ENCODE measurements at places on chromosomes 12 and 14.
A peak's percentile ranks its signal among the peaks of the same experiment; 100 is the strongest.

DNA sequence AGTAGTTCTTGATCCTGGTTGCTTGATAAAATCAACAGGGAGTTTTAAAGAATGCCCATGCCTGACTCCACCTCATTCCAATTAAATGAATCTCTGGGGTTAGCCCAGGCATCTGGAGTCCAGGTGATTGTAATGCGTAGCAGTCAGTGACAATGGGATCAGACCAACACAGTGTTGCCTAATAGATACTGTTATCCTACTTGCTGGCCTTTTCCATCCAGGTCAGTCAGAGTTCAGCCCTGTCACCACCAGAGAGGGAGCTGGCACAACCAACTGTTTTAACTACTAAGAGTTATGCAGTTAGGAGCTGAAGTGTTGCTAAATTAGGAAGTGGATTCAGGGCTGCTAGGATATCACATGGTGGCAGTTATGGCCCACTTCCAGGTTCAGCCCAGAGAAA is 107.1 kb downstream of the GPR135 start:
- DNase-seq, result no peak

GRCh38 chr12:108884116-108885012 is 4.5 kb downstream of the DAO start:
- DNase-seq, result peak; percentile 44

- DNase-seq, result no peak
Measured at GRCh38 chr12:7169951-7170350, 19.5 kb upstream of the PEX5 start.

DNA sequence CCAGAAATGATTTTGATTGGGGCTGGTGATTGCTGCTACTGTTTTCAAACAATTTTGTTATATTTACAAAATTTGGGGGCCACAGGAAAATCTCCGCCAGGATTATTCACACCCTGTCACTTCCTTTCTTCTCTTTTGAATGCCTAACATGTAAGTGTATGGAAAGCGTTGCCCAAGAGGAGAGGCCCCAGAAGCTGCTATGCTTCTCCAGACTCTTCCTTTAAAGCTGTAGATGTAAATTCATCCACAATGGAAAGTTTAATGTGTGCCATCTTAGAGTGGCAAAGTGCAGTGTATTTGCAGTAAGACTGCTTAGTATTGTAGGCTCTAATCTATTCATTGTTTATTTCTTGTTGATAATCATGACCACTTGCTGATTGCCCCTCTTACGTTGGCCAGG is 136.7 kb upstream of the LRIG3 start:
- no peak for DNase-seq

DNA sequence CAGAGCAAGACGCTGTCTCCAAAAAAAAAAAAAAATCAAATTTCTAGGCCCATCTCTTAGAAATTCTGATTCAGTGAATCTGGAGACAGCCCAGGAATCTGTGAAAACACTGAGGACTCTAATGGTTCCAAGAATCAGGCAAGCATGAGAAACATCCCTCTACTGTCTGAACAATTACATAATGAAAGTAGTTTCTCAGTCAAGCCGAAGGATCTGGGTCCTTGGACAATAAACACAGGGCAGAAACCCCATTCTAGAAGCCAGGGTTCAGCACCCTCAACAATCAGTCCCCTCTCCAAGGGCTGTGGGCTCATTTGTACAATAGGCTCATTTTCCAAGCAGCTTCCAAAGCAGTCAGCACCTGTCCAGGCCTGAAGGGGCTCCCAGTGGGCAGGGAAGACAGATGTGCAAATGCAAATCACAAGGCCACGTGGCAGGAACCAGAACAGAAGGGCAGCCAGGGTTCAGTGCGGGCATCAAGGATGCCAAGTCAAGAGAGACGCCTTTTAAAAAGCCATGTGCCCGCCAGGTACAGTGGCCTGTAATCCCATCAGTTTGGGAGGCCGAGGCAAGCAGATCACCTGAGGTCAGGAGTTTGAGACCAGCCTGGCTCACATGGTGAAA is 96.1 kb downstream of the KSR2 start:
- no peak for DNase-seq

GRCh38 chr14:68733086-68733914 is 59.6 kb downstream of the ZFP36L1 start:
- no peak for DNase-seq

DNA sequence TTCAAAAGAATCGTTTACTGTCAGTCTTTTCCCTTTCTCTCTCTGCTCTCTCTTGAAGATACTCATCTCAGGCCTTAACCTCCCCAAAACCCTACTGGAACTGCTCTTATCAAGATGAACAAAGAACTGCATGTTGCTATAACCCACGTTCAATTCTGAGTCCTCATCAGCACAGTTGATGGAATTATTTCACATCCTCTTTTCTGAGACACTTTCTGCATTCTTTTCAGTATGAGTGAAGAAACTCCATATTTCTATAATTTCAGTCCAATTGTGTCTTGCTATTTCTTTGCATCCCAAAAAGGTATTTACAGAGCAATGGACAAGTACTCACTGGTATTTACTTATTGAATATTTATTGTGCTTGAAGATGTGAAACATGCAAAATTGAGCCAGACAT is 160.1 kb upstream of the CPNE8 start:
- no peak for DNase-seq

DNA sequence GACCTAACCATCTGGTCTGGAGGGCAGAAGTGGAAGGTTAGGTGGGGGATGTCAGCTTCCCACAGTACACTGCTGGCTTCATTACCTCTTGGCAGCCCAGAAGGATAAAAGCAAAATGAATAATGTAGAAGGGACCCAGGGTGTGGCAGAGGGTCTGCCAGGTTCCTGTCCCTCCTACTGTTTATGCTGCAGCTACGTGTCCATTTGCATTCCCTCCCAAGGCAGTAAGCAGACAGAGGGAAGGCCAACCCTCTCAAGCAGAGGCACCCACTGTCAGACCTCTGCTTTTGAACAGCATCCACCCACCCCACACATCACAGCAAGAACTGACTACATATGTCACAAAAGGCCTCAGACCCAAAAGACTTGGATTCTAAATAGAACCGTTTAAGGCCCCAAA is 19.4 kb downstream of the MAX start:
- no peak for DNase-seq

DNA sequence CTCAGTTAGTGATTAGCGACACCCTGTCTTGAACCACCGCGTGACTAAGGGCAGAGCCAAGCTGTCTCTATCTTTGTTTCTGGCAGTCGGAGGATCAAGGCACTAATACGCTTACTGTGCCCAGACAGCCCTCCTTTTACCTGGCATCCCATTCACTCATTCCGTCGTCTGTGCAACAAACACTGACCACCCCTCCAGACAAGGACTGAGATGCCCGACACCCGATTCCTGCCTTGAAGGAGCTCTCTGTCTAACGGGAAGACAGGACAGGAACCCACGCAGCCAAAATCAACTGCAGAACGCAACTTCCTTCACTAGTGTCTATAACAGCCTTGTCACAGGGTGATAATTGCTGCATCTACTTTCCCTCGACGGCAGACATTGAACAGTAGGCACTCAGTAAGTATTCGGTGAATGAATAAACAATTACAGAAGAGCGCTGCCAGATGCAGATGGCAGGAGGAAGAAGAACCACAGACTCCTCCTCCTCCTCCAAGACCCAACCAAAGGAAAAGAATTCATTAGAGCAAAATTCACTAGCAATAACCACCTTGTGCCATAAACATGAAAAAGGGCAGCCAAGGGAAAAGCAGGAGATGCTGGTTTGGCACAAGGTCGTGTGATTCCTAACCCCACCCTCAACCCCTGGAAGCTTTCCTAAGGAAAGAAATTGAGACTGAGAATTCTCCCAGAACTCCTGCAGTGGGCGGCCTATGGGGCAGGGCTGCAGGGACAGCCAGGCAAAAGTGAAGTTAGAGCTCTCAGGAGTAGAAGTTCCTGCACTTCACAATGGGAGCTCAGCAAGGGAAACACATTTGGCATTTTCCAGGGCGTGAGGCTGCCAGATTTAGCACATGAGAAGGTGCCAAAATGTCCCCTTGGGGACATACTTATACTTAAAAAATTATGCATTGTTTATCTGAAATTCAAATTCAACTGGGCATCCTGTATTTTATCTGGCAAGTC is 186.6 kb upstream of the DIO3 start:
- no peak for DNase-seq

DNA sequence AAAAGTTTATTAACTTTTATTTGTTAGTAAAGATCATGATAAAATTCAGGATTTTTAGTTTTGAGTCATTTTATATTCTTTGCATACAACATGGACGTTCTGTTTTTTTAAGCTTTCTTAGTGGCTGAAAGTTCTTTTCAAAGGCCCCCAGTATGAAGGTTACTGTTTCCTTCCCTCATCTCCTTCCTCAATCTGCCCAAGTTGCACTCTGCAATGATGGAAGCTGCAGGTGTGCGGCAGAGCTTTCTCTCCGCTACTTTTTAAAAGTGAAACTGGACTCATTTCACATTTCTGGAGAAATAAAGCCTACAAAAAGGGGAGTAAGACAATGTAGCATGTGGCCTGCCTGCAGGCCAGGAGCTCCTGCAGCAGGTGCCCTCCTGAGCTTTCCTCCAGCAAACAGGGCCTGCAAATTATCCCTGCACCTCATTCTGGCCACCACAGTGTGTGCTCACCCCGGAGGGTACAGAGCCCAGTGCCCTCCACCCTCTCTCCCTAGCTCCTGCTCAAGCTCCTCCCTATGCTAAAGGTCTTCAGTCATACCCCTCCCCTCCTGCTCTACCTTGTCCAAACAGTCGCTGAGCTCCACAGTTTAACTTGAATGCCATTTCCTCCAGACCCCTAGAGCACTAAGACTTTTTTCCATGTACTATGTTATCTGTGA is 78.9 kb downstream of the SETD3 start:
- DNase-seq, result no peak

DNA sequence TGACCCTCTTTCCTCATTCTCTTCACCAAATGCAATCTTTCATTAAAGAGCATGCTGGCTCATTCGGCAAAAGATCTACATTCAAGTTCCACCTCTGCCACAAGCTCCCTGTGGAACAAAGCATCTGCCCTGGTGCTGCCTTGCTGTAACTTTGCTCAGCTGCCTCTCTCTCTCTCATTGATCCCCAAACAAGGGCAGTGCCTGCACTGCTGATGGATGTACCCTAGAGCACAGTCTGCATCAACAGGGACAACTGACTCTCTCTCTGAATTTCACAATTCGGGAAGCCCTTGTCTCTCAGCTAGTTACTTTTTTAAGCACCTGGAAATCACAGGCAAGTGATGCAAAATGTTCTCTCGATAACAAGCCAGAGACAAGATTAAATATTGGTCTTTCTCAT is 174.0 kb upstream of the DIO2 start:
- DNase-seq, result no peak

DNA sequence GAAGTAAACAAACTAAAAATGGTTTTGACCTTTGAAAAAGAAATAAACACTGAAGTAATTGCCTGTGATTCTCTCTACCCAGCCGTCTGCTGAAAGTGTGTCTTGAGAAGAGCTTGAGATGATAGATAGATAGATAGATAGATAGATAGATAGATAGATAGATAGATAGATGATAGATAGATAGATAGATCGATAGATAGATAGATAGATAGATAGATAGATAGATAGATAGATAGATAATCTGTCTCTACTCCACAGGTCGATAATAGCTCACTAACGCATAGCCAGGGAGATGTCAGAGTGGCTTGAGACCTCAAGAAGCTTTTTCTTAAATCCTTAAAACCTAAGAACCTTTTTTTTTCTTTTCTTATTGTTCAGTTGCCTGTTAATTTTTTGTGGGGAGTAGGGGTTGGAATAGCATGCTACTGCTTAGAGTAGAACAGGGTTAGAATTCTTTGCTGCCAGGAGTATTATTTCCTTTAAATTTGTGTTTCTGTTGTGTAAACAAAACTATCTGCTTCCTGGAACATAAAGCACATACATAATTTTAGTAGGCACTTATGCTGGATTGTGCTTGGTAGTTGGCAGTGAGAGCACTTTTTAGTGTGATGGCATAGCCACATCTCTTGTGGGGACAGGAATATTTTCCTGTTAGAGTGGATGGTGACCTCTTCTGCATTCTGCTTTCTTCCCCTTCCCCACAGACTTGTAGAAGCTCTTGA is 169.5 kb downstream of the FBXL14 start:
- DNase-seq, result no peak

GRCh38 chr12:26077915-26078702 is 46.7 kb downstream of the BHLHE41 start:
- DNase-seq, result no peak

- DNase-seq, result no peak
Measured at GRCh38 chr14:92362781-92363235, 39.8 kb downstream of the SLC24A4 start.

GRCh38 chr12:3225796-3226180 is 148.6 kb downstream of the TSPAN9 start:
- no peak for DNase-seq

DNA sequence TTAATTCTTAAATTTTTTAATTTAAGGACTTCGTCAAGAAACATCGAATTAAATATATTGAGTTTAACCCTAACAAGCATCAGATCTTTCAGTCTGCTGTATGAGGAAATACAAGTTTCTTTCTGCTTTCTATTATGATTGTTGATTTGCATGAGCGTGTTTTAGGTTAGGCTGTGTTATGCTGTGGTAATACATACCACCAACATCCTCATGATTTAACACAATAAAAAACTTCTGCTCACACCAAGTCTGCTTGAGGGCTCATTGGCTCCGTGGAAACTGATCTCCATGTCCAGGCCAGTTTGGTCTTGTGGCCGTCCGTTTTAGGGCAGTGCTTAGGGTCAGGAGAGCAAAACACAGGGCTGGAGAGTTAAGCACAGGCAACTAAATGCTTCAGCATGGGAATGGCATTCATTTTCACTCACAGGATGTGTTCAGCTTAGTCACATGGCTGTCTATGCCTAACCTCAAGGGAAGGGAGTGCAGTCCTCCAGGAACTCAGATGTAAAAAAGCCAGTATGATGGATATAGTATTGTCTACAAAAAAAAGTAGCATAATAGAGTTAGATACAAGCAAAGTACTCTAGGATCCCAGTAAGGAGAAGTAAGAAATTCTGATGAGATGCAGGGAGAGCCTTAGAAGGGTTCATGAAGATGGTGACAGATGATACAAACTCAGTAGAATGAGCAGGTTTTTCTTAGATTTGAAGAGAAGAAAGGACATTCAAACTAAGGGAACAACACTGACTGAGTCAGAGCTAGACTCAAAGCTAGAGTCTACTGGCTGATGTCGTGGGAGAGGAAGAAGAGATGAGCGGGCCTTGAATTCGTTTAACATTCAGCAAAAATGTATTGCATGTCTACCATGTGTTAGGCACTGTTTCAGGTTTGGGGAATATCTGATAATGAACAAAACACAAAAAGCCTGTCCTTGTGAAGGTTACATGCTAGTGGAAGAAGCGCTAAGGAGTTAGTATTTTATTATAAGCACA is 16.3 kb downstream of the MARK3 start:
- peak; percentile 75 for DNase-seq

All from kidney capillary endothelial cell (primary cell).